Posterior vena cava (tissue), 2 donors: ENCODE measurements at places on chromosomes 7 and 10. TPM values are rescaled to one million over a fixed set of nuclear protein-coding genes. Genes with fewer than 3 reads are reported as not detected.

Gene SLC18A2
- 0.81 TPM for total RNA-seq

Gene MCMBP
- 42.7 TPM for total RNA-seq

Gene EEPD1
- total RNA-seq = 9.7 TPM

Gene FAM237B
- not detected for total RNA-seq

Gene ZPBP
- total RNA-seq = not detected

Gene IDI2
- not detected for total RNA-seq
